Occipital lobe (tissue), 3 donors: ENCODE measurements at places on chromosomes 12 and 14.

GRCh38 chr12:1590221-1590979 lies 4.0 kb downstream of the FBXL14 start:
- DNase-seq = peak; percentile 26

- DNase-seq = no peak
These were observed 198.0 kb upstream of the RTL1 start for GRCh38 chr14:101101456-101102056.

DNA sequence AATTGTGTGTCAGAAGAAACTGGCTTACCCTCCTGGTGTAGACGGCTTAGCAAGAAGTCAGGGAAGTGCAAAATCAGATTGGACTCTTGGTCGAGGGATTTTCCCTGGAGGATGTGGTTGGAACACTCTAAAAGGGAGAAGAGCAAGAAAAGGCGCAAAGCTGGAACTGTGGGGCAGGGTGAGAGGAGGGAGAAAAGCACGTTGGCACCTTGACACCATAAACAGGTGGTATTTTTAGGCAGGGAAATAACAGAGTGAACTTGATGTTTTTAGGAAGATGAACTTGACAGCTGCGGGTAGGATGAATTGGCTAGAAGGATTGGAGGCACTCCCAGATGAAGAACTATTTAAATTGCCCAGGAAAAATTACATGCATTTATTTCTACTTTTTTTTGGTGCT lies 67.7 kb downstream of the HCAR2 start:
- no peak for DNase-seq

DNA sequence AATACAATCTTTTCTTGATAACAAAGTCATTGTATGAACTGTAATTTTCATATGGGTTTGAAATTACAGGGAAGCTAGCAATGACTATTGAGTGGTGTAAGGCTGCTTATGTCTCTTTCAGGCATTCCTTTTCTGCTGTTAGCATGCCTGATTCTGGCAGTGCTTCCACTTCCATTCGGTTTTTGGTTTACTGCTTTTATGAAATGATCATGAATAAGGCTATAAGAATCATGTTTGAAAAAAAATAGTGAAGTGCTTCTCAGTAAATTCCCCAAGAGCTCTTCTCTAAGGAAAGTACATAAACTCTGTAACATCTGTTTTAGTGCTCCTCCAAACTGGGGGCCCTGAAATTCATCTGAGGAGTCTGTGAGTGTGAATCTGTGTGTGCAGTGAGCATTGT lies 434.0 kb upstream of the RGS6 start:
- no peak for DNase-seq

GRCh38 chr14:51575349-51576116 lies 76.2 kb upstream of the FRMD6 start:
- no peak for DNase-seq

GRCh38 chr12:43805149-43805859 lies 813 bp downstream of the TWF1 start:
- no peak for DNase-seq

DNA sequence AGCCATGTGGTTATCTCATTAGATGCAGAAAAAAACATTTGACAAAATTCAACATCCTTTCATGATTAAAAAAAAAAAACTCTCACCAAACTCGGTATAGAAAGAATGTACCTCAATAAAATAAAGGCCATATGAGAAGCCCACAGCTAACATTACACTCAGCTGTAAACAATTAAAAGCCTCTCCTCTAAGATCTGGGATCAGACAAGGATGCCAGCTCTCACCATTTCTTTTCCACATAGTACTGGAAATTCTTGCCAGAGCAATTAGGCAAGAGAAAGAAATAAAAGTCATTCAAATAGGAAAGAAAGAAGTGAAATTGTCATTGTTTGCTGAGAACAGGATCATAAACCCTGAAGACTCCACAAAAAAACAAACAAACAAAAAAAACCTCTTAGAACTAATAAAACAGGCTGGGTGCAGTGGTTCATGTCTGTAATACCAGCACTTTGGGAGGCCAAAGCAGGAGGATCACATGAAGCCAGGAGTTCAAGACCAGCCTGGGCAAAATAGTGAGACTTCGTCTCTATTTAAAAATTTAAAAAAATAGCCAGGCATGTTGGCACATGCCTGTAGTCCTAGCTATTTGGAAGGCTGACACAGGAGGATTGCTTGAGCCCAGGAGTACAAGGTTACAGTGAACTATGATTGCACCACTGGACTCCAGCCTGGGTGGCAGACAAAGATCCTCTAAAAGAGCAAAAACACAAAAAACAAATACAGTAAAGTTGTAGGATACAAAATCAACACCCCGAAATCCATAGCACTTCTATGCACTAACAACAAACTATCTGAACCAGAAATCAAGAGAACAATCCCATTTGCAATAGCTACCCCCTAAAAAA lies 114.4 kb downstream of the FOXA1 start:
- DNase-seq = no peak

GRCh38 chr12:49903351-49903699 lies 375 bp downstream of the FAIM2 start:
- DNase-seq = no peak

DNA sequence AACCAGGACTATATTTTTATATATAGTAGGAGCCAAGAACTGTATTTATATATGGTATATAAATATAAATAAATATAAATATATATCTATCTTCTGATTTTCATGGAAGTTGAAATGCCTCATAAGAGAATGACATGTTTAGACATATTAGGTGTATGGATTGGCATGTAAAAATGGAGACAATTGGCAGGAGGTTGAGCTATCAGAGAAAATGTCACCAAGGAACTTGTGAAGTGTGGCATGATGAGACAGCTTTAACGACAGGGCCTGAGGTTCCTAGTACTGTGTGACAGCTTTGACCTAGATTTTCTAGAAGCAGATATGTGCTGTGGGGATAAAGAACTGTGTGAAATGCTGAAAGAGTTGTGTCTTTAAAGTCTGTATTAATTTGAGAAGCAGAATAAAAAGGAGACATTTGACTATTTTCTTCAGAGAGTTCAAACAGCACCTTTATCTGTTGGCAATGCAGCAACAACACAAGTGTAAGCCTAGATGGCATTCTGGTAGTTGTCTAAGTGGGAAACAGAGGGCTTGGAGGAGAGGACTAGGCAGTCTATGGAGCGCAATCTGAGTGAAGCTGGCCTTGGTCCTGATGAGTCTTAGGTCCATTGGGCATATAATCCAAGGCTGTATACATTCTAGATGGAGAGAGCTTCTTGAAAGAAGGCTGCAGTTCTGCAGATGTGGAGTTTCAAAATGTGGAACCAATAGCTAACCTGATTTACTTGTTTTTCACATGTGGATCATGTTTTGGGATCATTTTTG lies 47.7 kb upstream of the MDGA2 start:
- no peak for DNase-seq

GRCh38 chr14:19878029-19878642 lies 3.2 kb downstream of the OR4K2 start:
- no peak for DNase-seq

DNA sequence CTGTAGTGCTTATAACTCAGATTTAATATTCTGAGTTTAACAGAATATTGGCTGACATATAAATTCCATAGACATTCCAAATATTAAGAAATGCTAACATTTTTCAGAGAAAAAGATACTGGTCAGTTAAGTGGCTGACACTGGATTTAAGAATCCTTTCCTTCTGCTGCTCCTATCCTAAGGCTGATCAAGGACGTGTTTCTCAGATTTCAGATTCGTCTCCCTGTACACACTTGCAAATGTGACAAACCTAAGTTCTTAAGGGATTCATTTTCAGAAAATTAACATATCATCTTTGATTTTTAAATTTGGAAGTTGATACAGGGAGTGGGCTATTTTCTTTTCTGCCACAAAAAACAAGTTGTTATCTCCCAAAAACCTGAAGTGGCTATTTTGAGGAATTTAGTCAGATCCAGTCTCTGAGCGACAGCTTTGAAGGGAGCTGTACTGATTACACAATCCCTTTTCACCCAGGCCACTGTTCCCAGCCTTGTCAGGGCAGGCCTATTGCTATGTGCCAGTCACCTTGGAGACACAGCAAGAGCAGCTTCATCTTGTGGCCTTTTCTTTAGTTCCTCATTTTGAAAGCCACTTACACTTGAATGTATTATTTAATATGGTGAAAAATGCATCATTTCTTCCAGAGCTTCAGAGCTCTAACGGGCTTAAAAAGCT lies 370.6 kb downstream of the KCNH5 start:
- DNase-seq = no peak

DNA sequence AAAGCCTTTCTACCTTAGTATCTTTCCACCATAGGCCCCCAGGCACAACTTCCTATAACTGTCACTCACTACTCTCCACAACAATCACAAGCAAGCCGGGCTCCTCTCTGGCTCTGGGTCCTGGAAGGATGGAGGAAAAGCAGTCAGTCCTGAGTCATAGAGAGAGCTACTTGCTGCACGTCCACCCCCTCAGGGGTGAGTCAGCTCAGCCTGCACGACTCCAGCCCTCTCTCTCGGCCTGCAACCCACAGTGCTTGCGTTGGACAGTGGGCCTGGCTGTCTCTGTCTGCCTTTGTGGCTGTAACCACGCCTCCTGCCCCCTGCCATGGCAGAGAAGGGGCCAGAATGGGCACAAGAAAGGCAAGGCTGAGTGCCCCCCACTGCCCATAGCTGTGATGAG lies 154.1 kb upstream of the FKBP4 start:
- DNase-seq = peak; percentile 69

DNA sequence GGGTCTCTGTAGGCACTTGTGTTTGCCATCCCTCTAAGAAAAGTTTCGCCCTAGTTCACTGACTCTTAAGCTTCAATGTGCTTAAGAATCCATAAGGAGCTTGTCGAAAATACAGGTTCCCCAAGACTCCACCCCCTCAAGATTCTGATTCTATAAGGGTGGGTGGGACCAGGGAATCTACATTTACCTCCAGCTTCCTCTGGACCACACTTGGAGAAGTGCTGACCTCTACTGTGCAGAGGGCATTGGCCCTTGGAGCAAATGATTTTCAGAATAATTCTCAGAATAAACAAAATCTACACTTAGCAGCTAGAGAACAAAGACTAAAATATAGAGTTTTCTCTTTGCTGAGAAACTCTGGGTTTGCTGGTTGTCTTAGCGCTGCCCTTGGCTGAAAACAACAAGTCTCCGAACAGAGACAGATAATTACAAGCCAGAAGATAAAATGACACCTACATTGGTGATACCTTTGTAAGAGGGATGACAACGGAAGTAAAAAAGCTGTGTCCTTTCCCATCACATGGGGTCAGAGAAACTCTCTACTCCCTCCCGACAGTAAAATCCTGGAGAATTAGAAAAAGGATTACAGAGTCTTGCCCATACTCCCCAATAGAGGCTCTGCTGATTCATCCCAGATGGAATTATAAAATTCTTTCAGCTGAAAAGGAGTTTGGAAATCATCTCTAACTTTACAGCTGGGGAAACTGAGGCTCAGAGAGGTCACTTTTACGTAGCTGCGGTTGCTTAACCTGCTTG lies 4.8 kb downstream of the TGFB3 start:
- DNase-seq = no peak

DNA sequence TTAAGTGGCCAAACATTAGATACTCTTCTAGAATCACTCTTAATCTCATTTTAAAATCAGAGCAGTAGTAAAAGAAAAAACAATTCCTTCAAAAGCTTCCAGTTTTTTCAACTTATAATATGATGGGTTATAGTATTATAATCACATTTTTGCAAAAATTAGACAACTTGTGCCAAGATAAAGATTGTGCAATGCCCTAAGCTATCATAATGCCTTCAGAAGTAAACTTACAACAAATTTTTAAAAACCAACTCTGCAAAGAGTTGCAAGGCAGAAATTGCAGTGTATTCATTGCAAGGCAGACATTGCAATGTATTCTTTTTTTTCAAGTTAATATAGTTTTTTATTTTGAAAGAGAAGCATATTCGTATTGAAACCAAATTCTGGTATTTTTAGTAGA lies 47.2 kb upstream of the KITLG start:
- DNase-seq = no peak
